NCI-H1105 (cell line): ENCODE measurements at places on chromosomes 4 and X.

GRCh38 chr4:78742300-78742699 lies 33.9 kb upstream of the BMP2K start:
- no peak for DNase-seq

DNA sequence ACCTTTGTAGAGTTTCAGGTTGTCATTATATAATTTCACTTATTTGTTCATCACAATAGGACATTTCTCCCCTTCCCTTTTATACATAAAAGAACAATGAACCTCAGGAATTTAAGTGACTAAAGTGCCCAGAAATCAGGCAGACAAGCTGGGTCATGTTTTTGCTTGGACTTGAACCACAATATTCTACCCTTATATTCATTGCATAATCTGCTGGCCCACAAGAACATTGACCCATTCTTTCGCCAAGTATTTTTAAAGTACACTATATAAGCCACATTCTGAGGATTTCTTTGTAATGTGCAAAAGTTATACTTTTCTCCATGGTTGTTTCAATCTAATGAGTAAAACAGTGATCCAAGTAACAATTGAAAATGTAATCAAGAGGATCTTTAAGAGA lies 637.5 kb upstream of the SLIT2 start:
- no peak for DNase-seq

DNA sequence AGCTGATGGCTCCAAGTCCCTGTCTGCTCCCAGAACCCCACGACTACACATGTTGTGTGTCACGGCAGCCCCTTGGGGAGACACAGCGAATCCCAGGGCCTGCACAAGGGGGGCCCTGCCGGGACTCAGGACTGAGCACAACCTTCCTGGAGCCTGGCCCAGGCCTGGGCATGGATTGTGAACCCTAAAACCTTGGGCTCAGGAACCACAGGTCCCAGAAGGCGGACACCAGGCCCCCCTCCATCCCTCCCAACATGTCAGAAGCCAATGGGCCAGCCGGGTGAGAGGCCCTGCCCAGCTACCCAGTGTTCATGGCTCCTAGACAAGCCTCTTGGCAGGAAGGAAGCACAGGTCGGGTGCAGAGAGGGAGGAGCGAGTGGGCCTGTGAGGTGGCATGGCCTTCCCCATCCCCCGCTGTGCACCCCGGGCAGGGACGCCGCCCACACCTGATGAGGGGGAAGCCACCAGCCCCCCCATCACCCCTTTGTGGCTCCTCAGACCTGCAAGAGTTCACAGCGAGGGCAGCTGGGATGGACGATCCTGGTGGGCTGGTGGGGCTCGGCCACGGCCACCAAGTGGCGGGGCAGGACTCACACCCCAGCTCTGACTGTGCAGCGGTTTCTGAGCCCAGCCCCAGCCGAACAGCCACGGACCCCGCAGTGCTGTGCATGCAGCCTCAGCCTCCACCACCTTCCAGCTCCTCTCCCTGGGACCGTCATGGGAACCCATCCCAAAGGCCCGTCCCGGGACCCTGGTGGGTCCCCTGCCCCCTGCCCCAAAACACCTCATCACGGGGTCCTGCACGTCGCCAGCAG lies 3.7 kb downstream of the PDE6B start:
- DNase-seq = no peak

GRCh38 chrX:129779747-129780146 lies at the start of gene SASH3:
Gene SASH3, plus strand, starts transcription at chrX:129779949. Its CDS starts 149 bp downstream, at chrX:129780098.
- DNase-seq = no peak

DNA sequence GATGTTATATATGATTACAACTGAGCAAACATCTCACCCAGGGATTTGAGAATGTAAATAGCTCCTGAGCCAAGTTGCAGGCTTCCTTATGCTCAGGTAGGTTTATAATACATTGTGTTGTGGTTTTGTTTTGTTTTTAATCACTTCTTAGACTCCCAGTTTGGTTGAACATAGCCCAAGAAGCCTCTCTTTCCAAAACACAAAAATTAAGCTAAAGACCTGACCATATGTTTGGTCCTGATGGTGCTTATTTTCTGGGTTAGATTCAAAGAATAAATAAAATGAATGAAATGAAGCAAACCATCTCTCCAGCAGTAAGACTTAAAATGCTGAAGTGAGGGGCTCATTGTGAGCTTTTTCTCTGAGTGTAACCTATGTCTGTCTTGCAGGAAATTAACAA lies 93.5 kb downstream of the GRXCR1 start:
- no peak for DNase-seq
